ENCODE measurements at places on chromosomes 3 and 15.

DNA sequence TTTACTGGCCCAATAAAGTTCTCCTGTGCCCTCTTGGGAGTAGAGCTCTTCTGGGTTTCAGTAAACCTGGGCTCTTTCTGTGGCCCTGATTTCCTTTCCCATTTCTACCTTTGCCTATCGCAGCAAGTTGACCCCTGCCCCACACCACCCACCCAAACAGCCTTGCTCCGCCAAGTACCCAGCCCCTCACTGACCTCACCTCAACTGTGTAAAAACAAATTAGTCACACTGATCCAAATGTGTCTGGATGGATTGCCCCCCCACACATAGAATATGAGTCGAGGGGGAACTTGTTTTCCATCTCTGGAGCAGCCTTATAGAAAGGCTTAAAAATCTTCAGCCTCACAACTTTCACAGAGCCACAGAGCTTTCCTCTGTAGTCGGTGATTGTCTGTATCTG, 28.6 kb upstream of the VEPH1 start:
- no peak for DNase-seq

GRCh38 chr15:64928626-64929220, 17.0 kb downstream of the ANKDD1A start:
- DNase-seq = peak; percentile 43

DNA sequence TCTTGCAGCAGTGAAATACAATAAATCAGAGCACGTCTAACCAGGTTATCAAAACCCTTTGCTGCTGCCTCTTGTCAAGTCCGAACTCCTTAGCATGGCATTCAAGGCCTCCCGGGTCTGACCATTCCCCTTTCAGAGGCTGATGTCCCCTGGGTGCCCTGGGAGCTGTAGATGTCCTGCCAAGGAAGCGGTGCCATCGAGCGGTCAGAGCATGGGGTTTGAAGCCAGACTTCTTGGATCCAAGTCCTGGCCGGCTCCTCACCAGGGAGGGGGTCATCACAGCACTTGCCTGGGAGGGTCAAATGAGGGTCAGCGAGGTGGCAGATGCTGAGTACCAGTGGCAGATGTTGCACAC, 496 bp downstream of the TF start:
- DNase-seq = no peak

- DNase-seq = no peak
Observed at GRCh38 chr3:13846716-13847570, 32.9 kb downstream of the WNT7A start.

- no peak for DNase-seq
Observed at GRCh38 chr3:122356402-122356801, 26.6 kb downstream of the MIX23 start.

DNA sequence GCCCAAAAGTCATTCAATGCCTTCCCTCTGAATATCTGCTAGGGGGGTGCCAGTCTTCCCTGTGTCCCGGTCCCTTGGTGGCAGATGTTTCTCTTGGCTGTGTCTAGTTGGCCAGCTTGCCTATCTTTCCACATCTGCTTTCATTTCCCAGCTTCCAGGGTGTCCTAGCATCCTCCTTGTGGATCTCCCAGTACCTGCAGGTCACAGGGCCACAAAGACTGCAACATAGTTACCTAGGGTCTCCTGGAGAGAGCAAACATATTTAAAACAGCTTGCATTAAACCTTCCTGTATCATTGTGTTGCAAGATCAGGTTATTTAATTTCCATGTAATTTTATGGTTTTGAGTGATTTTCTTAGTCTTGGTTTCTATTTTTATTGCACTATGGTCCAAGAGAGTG, 400.1 kb downstream of the GRM7 start:
- DNase-seq = no peak

GRCh38 chr15:101501703-101502373, 12.3 kb upstream of the PCSK6 start:
- no peak for DNase-seq

GRCh38 chr3:10968401-10968800, 24.1 kb upstream of the SLC6A1 start:
- DNase-seq = no peak

GRCh38 chr3:137325170-137325569, 367.4 kb downstream of the IL20RB start:
- DNase-seq = no peak

DNA sequence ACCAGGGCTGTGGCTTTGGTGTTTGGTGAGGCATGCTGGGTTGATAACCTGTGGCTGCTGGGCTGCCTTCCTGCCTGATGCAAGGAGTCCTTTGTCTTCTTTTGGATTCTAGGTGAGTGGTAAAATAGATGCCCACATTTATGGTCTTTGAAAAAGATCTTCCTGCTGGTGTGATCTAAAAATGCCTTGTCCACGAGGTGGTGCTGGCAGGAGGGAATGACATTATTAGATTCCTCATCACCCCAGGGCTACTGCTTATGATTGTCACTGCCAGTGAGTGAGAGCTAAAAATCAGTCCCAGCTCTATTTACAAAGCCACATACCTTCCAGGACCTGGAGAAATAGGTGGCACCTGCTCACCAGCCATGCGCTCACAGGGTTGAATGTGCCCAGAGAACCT, 355.5 kb upstream of the ROPN1 start:
- DNase-seq = no peak

DNA sequence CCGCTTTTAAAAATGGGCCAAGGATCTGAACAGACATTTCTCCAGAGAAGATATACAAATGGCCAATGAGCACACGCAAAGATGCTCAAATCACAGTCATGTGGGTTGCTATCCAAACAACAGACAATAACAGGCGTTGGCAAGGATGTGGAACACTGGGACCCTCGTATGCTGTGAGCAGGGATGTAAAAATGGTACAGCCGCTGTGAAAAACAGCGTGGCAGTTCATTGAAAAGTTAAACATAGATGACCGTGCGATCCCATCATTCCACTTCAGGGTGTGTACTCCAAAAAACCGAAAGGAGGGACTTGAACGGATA, 6.7 kb upstream of the LRRC15 start:
- no peak for DNase-seq

DNA sequence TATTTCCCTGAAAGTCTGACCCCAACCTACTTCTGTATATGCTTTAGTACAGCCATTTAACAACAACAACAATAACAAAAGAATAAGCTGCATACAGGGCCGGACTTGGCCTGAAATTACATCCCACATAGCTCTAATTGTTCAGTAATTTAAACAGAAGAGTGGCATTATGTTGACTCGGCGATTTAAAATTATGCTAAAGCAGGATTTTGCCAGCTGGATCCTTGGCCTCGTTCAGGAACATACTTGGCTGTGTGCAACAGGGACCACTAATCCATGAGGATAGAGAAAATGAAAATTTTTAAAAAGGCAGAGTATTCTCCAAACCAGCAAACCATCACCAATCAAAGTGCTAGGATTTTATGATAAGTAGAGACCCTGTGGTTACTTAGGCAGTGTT, 433.1 kb upstream of the RBMS3 start:
- no peak for DNase-seq

GRCh38 chr3:159775372-159775961, 213.2 kb upstream of the IL12A start:
- DNase-seq = no peak

DNA sequence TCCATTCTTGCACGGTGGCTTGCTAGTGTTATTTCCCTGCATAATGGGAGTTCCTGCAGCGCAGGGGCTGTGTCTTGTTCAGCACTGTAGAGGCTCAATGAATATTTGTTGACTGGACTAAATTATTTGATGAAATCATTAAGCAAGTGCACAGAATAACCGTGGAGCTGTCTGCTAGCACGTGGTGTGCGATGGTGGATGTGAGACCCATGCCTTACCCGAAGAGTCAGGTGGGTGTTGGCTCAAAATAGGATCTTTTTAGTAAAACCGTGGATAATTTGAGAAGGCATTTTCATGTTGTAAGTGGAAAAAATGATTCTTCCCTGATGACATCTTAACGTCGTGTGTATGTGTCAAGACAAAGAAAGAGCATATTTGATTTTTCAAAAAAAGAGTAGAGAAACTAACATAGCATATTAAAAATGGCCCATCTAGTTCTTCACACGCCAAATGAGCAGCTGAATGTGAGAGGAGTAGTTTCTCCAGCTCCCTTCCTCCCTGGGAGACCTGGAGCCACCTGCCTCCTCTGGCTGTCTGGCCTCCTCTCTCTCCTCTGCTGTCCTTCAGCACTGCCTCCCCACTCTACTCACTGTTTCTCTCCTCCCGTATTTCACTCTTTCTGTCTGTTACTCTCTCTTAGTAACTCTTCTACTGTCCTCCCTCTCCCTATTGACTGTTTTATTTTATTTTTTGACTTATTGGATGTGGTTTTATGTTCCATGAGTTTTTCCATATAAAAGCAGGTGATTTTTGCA, 6.3 kb downstream of the FAM81A start:
- no peak for DNase-seq

- DNase-seq = no peak
Observed at GRCh38 chr15:40282147-40282868, 556 bp downstream of the ANKRD63 start.

DNA sequence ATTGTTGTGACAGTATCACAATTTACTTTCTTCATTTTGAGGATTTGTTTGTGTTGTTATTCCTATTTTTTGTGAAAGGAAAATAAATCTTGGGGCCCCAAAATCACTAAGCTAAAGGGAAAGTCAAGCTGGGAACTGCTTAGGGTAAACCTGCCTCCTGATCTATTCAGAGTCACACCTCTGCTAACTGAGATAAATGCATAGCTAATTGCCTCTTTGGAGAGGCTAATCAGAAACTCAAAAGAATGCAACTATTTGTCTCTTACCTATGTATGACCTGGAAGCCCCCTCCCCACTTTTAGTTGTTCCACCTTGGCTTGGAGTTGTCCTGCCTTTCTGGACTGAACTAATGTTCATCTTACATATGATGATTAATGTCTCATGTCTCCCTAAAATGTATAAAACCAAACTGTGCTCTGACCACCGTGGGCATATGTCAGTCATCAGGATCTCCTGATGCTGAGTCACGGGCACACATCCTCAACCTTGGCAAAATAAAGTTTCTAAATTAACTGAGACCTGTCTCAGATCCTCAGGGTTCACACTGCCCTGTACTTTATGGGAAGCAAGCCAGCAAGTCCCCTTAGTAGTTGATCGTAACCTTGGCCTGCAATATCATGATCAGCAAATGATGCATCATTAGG, 523.2 kb upstream of the GOLIM4 start:
- DNase-seq = no peak

DNA sequence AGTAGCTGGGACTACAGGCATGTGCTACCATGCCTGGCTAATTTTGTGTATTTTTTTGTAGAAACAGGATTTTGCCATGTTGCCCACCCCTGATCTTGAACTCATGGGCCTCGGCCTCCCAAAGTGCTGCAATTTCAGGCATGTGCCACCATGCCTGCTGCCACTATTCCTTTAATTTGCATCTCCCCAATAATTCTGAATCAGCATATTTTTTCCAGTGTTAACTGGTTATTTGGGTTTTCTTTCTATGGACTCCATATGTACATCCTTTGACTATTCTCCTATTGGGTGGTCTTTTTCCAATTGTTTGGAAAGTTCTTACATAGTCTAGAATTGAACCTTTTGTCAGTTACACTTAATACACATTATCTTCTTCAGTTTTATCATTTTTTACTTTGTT, 28.1 kb downstream of the HLTF start:
- DNase-seq = no peak

DNA sequence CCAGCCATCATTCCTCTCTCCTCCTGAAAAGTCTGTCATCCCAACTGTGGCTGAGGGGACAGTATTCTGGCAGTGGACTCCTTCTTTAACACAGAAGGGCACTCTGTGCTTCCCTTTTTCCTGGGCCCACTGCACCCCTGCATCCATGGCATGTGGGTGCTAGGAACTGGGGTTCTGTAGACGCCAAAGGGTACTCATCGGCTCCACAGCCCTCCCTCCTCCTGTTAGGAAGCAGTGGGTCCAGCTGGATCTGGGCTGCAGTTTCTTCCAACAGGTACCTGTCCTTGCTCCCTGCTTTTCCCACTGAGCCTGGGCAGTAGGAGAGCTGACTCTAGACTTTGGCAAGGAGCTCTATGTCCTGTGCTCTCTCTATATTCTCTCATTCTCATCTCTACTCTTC, 6.4 kb upstream of the MANF start:
- DNase-seq = no peak

DNA sequence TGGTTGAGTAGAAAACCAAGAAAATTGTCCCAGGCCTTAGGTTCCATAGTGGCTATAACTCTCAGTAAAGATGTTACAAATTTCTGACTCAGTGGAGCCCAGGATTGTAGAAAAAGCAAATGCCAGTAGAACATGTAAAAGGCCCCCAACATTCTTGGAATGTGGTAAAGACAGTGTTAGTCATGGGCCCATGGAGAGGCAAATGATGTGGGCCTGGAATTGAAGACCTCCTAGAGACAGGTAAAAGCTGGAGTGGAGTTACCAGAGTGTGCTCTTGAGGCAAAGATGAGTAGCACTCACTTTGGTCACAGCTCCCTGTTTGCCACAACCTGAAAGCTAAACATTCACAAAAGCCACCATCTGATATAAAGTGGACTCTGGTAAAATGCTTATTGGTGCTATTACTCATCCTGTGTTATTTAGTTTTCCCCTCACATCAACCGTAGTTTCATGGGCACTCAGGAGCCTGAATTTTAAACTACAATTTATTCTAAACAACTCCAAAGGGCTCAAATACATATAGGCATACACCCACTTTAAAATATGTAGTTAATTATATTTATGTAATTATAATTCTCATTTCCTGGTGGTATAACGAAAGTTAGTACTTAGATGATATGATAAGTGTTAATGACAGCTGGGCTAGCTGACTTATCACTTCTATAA, 359.6 kb upstream of the NECTIN3 start:
- DNase-seq = no peak

- peak; percentile 74 for DNase-seq
Observed at GRCh38 chr15:78615151-78615589, 5.6 kb downstream of the CHRNA3 start.

GRCh38 chr15:82186719-82187406, 75.7 kb downstream of the EFL1 start:
- DNase-seq = no peak

All from mesenteric fat pad (tissue), 1 donor.